ENCODE measurements at places on chromosomes 16 and 17. TPM values are rescaled to one million over a fixed set of nuclear protein-coding genes. Genes with fewer than 3 reads are reported as not detected.
A peak's percentile ranks its signal among the peaks of the same experiment; 100 is the strongest.

DNA sequence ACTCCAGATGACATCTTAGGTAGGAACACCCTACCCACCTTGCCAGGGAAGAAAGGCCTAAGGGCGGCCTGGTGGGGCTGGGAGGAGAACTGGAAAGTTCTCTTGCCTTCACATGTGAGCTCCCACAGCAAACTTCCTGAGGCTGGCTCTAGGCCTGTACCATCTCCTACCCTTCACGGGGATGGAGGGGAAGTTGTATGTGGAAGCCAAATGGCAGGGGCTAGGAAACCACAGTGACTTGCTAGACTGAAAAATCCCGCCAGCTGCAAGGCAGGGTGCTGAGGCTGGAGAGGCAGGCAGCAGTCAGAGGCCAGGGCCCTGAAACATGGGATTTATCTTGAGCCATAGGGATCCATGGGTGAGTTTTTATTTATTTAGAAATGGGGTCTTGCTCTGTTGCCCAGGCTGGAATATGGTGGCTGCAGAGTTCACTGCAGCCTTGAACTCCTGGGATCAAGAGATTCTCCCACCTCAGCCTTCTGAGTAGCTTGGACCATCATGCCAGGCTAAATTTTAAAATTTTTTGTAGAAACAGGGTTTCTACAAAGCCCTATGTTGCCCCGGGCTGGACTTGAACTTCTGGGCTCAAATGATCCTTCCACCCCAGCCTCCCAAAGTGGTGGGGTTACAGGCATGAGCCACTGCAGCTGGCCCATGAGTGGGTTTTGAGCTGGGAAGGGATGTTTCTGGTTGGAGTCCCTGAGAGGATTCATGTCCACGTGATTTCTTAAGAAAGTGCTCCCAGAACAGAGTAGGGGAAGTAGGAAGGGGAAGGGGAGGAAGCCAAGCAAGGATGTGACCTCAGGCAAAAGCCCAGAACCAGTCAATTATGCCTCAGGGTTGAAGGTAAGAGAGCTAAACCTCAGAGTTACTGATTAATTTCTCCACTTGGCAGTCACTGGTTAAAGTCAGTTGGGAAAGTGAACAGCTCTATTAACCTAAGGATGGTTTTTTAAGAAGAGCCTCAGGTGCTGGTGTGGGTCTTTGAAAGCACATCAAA lies 4.0 kb upstream of the KAT8 start:
- peak; percentile 70 for DNase-seq

ITGAD gene
- total RNA-seq = 0.13 TPM

DNA sequence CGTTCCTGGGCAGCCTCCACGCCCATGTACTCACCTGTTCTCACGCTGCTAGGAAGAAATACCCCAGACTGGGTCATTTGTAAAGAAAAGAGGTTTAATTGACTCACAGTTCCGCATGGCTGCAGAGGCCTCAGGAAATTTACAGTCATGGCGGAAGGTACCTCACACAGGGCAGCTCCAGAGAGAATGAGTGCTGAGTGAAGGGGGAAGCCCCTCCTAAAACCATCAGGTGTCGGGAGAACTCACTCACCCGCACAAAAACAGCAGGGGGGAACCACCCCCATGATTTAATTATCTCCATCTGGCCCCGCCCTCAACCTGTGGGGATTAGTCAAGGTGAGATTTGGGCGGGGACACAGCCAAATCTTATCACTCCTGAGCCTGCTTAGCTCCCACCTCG lies 18.2 kb downstream of the RAB40C start:
- DNase-seq = no peak

GRIN2C gene
- 0.31 TPM for total RNA-seq

GRCh38 chr17:31054761-31055160 lies 40.0 kb upstream of the NF1 start:
- no peak for DNase-seq

- no peak for DNase-seq
Measured at GRCh38 chr16:11725457-11725856, 17.2 kb downstream of the TXNDC11 start.

LHX1 gene
- total RNA-seq = 18.4 TPM

DNA sequence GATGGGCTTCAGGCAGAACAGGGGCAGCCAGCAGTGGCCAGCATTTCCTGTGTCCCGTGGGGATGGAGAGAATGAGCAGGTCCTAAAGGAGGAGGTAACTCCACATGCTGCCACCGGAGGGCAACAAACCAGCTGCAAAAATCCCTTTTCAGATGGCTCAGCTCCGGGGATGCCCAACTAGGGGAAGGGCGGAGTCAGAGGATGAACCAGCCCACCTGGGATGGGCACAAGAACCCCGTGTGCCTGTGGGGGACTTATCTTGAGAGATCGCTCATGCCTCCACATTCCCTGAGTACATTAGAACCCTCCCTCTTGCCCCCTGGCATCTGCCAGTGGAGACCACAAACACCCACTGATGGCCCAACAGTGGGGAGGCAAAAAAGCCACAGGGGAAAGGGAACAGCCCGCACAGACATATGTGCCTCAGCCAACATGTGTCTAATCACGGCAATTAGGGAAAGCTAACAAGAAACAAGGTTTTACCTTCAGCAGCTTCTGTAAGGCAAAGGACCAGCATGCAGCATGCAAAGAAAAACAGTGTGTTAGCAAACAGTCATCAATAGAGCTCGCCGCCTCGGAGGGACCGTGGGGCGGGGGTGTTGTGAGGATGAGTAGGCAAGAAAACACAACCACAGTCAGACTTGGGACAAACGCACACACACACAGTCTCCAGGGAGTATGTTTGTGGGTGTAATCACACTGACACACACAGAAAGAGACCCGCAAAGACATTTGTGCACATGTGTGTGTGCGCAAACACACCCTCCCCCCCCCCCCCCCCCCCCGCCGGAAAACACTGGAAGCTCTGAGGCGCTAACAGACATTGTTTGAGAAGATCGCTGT lies 64.0 kb downstream of the MYO18A start:
- no peak for DNase-seq

GRCh38 chr17:49365667-49366066 lies 3.6 kb upstream of the ZNF652 start:
- DNase-seq = no peak

- DNase-seq = peak; percentile 57
Measured at GRCh38 chr16:89143201-89143741, 28.3 kb upstream of the CDH15 start.

GRCh38 chr17:67478401-67479041 lies 101.4 kb downstream of the PITPNC1 start:
- DNase-seq = no peak

RAMP2 gene
- 55.7 TPM for total RNA-seq

DNA sequence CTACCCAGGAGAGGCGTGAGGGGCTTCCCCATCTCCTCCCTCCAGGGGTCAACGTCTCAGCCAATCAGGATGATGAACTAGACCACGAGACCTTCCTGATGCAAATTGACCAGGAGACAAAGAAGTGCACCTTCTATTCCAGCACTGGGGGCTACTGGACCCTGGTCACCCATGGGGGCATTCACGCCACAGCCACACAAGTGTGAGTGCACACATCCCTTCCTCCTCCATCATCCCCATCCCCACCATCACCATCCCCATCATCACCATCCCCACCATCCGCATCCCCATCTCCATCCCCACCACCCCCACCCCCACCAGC lies 6.8 kb downstream of the FSCN2 start:
- DNase-seq = no peak

DNA sequence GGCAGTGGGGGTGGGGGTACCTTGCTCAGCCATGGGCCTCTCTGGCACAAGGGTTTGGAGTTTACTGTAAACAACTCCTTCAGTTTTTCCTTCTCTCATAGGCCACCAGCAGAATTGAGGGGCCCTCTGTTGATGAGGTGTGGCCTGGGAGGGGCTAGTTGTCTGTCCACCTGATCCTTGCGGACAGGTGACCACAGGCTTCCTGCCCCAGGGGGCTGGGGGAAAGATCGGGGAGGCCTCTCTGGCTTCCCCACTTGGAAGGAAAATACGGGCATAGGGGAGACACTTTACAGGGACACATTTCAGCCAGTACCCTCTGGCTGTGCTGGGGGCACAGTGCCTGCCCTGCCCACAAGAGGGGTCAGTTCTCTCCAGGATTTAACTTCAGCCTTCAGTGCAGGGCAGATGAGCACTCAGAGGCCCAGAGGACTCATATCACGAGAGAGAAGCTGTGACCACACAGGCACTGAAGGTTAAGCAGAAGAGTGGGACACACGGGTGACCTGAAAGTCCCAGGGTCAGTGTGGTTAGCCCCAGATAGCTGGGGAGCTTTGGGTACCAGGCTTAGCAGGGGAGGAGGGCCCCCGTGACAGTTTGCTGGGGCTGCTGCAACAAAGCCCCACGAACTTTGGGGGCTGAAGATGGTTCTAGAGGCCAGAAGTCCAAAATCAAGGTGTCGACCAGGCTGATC lies 245.9 kb downstream of the SEC14L1 start:
- no peak for DNase-seq

DNA sequence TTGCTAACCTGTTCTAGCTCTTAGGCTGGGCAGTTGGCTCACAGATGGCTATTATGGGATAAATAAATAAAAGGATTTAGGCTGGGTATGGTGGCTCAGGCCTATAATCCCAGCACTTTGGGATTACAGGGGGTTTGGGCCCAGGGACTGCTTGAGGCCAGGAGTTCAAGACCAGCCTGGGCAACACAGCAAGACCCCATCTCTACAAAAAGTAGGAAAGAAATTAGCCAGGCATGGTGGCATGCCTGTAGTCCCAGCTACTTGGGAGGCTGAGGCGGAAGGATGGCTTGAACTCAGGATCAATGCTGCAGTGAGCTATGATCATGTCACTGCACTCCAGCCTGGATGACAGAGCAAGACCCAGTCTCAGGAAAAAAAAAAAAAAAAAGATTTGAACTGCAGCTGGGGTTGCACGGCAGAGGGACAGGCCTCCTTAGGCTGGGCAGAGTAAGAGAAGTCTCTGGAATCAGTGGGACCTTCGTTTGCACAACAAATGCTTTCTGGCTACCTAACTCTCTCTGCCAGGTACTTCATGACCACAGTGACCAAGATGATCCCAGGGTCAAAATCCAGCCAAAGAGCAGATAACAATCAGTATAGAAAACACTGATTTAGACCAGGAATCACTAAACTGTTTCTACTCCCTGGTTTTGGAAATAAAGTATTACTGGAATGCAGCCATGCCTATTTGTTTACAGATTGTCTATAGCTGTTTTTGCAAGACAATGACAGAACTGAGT lies 6.8 kb downstream of the RUSF1 start:
- DNase-seq = no peak

SMTNL2 gene
- total RNA-seq = 25.6 TPM

DNA sequence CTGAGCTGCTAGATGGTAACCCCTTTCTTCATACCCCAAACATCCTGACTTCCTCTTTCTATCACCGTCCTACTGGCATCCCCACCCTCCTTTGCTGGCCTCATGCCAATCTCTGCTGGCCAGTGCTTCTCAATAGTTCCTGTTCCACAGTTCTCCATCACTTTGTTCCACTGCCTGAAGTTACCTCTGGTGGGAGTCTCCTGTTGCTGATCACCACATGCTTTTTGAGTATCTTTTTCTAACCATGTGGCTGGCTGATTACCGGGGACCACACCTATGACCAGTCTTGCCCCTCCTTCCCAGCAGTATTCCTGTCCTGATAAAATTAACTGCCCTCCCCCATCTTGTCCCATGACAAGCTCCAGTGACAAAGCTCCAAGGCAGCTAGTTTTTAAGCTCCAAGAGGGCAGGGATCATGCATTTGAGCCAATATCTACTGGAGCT lies 380.4 kb upstream of the CCL2 start:
- DNase-seq = no peak

DNA sequence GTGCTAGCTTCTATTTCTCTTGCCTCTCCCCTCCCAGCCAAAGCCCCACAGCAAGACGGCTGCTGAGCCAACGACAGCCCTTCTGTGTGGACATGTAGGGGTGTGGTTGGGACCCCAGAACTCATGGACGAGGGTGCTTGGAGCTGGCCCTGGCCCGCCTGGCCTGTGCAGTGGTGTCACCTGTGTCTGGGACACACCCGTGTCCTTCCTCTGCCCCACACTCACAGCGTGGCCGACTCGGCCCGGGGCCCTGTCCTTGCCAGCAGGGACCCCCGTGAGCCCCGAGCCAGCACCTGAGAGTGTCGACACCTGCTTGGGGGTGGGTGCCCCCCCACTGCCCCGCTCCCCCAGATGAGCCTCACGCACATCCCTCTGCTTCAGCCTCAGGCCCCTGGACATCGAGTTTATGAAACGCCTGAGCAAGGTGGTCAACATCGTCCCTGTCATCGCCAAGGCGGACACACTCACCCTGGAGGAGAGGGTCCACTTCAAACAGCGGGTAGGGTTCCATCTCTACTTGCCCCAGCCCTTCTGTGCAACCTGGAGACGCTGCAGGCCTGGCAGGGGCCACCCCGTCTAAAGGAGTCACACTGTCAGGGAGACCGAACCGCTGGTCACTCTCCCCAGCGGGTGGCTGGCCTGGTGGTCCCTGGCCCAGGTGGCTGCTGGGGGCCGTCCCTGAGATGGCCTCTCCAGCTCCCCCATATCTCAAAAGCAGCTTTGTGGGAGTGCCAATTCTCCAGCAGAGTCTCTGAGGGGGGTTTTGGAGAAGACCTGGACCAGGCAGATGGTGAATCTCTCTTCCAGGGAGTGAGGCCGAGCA lies 349.8 kb downstream of the SEC14L1 start:
- DNase-seq = peak; percentile 77

SLC5A10 gene
- 9.7 TPM for total RNA-seq

GRCh38 chr16:84800158-84800978 lies 19.4 kb upstream of the CRISPLD2 start:
- DNase-seq = no peak

DNA sequence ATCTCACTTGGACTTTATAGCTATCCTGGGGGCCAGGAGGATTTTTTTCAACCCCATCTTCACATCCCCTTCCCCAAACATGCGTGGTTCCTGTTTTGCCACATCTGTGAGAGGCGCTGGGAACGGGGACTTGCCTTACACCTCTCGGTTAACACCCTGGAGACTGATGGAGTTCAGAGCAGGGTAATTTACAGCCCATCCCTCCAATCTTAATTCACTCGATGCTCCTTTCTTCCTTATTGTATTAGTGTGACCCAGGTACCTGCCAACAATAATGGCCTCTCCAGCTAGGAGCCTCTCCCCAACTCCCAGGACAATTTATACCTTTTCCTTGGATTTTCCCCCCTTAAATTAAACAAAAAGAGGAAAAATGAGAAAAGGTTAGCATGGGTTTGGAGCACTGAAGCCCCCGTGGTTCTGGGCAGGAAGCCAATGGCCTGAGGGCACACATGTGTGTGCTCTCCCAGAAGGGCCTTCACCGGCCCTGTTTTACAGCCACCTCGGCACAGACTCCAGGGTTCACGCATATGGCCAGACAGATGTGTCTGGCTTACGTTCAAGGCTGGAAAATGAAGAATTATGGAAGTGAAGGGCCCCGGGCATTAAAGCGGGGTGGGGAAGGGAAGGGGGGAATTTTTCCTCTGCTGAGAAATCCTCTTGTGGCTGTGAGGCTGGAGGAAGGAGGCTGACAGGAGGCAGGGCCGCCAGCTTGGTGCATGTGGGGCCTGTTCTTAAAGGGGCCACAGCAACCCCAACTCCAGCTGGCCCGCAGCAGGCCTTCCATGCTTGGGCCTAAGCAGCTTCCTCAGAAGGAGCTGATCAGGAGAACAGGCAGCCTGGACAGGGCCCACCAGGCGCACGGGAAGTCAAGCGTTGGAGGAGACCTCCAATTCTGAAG lies 21.4 kb downstream of the HIC1 start:
- peak; percentile 90 for DNase-seq

Data from kidney (tissue), 22 donors.